Lower leg skin (tissue), 4 donors: ENCODE measurements at places on chromosomes 1 and 21.

GRCh38 chr1:1371746-1372711 is 3.0 kb downstream of the AURKAIP1 start:
- peak; percentile 95 for DNase-seq

GRCh38 chr1:77227381-77227780 is 8.2 kb upstream of the PIGK start:
- DNase-seq, result no peak

GRCh38 chr21:37176716-37177115 is 90.4 kb downstream of the VPS26C start:
- DNase-seq, result no peak

GRCh38 chr1:229209816-229210215 is 61.1 kb upstream of the RAB4A start:
- no peak for DNase-seq

GRCh38 chr1:210292231-210292871 is 36.4 kb upstream of the HHAT start:
- peak; percentile 30 for DNase-seq

- DNase-seq, result peak; percentile 94
Measured at GRCh38 chr1:156115514-156116374, 1.2 kb downstream of the LMNA start.

GRCh38 chr1:2890221-2890850 is 88.8 kb upstream of the TTC34 start:
- no peak for DNase-seq

GRCh38 chr1:67853704-67854103 is 20.4 kb upstream of the GNG12 start:
- DNase-seq, result no peak

- no peak for DNase-seq
Measured at GRCh38 chr1:59699227-59699847, 115.4 kb upstream of the HOOK1 start.

DNA sequence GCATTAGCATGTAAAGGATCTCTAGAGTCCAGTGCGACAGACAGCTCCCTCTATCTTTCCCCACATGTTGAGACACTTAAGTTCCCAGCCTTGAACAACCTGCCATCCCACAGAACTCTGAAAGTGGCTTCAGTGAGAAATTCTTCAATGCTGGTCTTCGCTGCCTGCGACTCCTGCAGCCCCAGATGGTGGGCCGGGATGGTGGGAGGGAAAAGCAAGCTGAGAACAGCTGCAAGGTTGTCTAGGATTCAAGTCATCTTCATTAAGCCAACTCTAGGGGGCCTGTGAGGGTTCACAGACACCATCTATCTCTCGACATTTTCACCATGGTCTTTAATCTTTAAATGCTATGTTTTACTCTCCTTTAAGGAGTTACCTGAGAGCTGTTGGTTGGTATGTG is 185.5 kb upstream of the C1orf174 start:
- peak; percentile 40 for DNase-seq

- DNase-seq, result no peak
Measured at GRCh38 chr1:185213091-185213490, 56.1 kb downstream of the SWT1 start.
